Esophagus squamous epithelium (tissue), 5 donors: ENCODE measurements at places on chromosomes 5 and 9.

DNA sequence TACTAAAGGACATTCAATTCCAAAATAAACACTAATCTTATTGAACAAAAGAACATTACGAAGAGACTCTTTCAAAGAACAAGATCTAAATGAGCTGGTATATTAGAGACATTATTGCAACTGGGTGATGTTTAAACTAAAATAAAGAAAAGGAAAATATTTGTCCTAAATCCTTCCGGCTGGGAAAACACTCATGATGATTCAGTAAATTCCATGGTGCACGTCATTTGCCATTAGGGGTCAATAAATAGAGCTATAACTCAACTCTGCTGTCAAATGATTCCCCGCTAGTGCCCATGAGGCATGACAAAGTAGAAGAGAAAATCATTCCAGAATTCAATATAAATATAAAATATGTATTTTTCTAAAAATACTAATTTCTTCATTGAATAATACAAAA, 565.5 kb upstream of the TUSC1 start:
- no peak for DNase-seq

DNA sequence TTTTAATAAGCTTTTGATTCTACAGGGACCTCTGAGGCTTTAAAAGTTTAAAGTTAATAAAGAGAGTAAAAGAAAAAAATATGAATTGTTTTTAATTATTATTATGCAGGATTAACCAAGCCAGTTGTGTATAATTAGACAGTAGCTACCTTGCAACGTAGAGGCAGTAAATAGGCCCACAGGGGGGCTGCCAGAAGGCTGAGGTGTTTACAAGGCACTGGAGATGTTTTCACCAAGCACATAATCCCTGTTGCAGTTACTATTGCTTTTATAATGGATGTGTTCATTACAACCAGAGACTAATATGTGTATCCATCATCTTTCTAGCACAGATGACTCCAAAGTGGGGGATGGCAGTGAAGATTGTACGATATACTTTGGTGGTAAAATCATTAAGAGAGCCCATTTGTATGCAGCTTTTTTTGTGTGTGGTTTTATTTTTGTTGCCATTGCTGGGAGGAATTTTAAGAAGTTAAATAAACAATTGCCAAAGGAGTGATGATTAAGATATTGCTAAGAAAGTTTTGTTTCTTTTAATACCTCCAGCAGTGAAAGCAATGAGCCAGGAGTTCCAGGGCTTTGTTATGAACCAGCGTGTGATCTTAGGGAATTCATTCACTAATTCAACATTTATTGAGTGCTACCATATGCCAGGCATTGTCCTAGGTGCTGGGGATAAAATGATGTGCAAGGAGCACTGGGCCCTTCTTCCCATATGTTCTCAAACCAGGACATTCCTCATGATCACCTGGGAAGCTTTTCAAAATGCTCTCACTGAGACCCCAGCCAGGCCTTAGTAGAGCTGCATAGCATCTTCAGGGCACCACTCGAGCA, 138.7 kb upstream of the EFNA5 start:
- no peak for DNase-seq

GRCh38 chr5:147436596-147436995, 73.3 kb downstream of the DPYSL3 start:
- no peak for DNase-seq

- no peak for DNase-seq
Observed at GRCh38 chr5:63111891-63112290, 533.3 kb downstream of the LRRC70 start.

GRCh38 chr5:90802474-90803317, 244.1 kb downstream of the ADGRV1 start:
- no peak for DNase-seq
